ENCODE measurements at places on chromosomes 7 and 10.

DNA sequence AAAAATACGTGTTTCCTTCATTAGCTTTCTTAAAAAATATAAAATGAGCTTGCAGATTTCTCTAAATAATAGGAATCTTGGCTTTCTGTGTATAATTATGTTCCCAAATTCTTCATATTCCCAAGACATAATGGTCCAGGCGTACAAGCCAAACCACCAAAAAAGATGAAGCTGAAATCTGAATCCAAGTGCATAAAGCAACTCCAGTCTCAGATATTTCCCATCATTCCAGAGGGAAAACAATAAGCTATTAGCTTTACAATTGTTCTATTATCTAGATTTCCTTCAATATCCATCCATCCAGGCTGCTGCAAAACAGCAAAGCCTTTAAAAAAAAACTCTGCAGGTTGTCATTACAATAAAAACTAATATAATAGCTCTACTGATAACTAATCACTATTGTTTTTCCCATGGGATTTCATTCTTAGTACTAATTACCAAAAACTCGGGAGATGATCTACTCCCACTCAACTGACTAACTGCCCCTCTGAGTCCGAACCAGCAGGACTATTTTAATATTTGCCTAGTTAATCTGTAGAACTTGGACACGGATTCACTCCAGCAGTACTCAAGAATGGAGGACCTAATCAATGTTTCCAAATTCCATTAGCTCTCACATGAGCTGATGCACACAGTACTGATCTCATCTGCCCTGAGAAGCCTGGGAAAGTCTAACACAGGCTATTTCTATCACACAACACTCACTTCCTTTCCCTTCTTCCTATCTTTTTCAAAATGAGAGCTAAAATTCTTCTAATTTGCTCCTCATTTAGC is 108.9 kb upstream of the ASAH2 start:
- DNase-seq: no peak
- H3K27me3 ChIP-seq: no peaks in the 10 kb centered on the region
- no peak overlapping the region for H3K4me3 ChIP-seq

DNA sequence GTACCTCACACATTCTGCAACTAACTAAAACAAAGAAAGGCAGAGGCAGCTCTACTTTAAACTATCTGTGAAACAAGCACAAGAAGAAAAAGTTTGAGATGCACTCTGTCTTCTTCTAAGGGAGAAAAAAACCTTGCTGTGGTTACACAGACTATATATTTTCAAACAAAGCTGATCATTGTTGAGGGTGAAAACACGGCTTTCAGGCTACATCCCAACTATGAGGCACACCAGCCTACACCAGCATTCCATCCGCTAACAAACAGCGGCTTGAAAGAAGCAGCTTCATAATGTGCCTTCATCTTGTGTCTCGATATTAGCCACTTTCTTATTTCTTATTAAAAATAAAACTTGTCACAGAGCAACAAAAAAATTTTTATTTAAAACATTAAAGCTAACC is 79.1 kb downstream of the USP6NL start:
- H3K27me3 ChIP-seq: no peaks in the 10 kb centered on the region
- no peak for DNase-seq
- H3K36me3 ChIP-seq: no peaks in the 10 kb centered on the region
- no peak overlapping the region for H3K27ac ChIP-seq
- no peak overlapping the region for H3K4me3 ChIP-seq

DNA sequence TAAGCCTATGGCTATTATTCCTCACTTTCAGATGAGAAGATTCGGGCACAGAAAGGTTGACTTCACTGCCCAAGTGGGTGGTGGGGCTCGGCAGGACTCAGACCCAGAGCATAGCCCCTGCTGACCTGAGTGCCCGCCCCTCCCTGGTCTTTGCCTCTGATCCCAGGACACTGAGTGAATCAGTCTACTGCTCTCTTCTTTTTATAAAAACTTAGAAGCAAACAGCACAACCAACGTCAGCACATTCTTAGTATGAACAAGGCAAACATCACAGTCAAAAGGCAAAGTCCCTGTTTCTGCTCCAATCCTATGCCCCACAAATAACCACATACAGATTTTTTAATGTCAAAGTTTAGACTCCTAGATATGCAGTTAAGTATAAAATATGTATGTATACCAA is 237.8 kb downstream of the ZMYND11 start:
- H3K4me1 ChIP-seq: peaks cover 6% of the 10 kb centered on the region
- no peak overlapping the region for H3K27ac ChIP-seq
- DNase-seq: no peak
- no peaks in the 10 kb centered on the region for H3K27me3 ChIP-seq
- no peaks in the 10 kb centered on the region for H3K36me3 ChIP-seq

GRCh38 chr7:2425749-2426148 is 22.3 kb downstream of the CHST12 start:
- H3K4me3 ChIP-seq: no peak overlapping the region
- H3K27ac ChIP-seq: no peak overlapping the region
- peaks cover 1% of the 10 kb centered on the region for H3K36me3 ChIP-seq
- H3K27me3 ChIP-seq: no peaks in the 10 kb centered on the region

DNA sequence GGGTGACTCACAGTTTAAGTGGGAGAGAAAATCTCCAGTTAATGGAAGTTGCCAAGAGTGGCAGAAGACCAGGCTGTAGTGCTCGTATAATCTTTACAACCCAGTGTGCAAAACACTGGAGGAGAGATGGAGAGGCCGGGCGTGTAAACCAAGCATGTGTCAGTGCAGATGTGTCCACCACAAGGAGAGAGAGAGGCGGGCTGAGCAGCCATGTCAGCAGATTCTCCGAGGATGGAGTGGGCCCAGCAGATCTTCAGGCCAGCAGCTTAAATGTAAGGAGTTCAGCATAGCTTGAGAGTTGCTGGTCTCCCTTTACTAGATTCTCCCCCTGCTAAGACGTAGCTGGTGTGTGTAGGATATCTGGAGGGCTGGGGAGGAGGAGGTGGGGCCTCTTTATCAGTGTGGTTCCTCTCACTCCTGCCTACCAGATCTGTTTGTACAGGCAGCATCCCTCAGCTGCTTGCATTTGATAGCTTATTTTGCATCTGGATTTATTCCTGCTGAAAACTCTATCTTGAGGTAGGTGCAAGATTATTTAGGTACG is 13.7 kb downstream of the BPGM start:
- H3K4me1 ChIP-seq: peaks cover 12% of the 10 kb centered on the region
- no peak overlapping the region for H3K27ac ChIP-seq
- no peak overlapping the region for H3K4me3 ChIP-seq
- H3K27me3 ChIP-seq: no peaks in the 10 kb centered on the region

DNA sequence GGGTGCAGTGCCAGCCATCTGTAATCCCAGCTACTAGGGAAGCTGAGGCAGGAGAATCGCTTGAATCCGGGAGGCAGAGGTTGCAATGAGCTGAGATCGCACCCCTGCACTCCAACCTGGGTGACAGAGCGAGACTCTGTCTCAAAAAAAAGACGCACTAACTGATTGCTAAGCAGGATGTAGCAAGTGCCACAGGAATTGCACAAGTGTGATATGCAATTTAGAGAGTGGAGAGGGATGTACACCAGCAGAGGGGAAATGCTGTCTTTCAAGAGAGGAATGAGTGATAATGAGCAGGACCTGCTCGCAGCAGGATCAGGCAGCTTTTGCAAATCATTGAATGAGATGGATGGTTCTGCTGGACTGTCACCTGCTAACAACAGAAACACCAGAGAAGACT is 13.3 kb upstream of the SLC16A12 start:
- H3K27me3 ChIP-seq: peaks cover 6% of the 10 kb centered on the region
- no peak overlapping the region for H3K27ac ChIP-seq
- H3K4me3 ChIP-seq: no peak overlapping the region
- no peak for DNase-seq
- no peaks in the 10 kb centered on the region for H3K36me3 ChIP-seq

DNA sequence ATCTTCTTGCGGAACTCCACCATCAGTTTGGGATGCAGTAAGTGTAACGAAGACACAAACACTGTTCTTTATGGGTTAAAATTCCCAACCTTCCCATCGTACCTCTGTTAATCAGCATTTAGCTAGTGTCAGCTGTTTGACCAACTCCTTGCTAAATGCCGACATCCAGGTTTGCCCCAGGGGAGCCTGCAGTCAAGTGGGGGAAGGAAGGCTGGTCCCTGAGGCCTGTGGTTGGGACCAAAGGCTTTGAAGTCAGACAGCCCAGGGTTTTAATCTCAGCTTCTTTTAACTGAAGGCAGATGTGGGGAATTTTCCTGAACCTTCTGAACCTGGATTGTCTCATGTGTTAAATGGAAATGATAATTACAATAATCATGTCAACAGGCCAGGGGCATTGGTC is 443.7 kb downstream of the GLRX3 start:
- H3K27ac ChIP-seq: no peak overlapping the region
- H3K27me3 ChIP-seq: peaks cover 3% of the 10 kb centered on the region
- H3K4me3 ChIP-seq: no peak overlapping the region
- no peak for DNase-seq
- H3K36me3 ChIP-seq: no peaks in the 10 kb centered on the region
- H3K4me1 ChIP-seq: no peaks in the 10 kb centered on the region

DNA sequence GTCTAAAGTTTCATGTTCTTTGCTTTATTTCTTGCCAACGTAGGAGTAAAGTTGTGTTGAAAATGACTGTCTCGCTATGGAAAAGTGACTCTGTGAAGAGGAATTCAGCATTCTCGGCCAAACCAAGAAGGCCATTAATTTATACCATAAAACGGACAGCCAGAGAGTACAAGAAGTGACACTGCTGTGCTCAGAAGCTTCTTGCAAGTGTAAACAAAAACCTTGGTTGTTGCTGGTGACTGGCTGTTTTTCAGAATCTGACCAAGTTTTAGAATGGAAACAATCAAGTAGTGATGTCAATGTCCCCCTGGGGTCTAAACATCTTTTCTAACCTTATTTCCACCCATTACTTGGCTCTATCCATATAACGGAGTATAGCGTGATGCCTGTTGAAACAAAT is 201.9 kb downstream of the INHBA start:
- H3K27ac ChIP-seq: no peak overlapping the region
- H3K36me3 ChIP-seq: no peaks in the 10 kb centered on the region
- DNase-seq: no peak

GRCh38 chr7:88539518-88539917 is 220.0 kb upstream of the ZNF804B start:
- no peak overlapping the region for H3K27ac ChIP-seq
- no peaks in the 10 kb centered on the region for H3K4me1 ChIP-seq
- no peaks in the 10 kb centered on the region for H3K36me3 ChIP-seq
- DNase-seq: no peak
- H3K27me3 ChIP-seq: no peaks in the 10 kb centered on the region

- no peaks in the 10 kb centered on the region for H3K36me3 ChIP-seq
- no peak overlapping the region for H3K4me3 ChIP-seq
- peaks cover 3% of the 10 kb centered on the region for H3K4me1 ChIP-seq
These were observed 8.3 kb upstream of the ASZ1 start for GRCh38 chr7:117435475-117436043.

GRCh38 chr10:33129996-33130386 is 172.0 kb upstream of the ITGB1 start:
- H3K36me3 ChIP-seq: no peaks in the 10 kb centered on the region
- H3K27me3 ChIP-seq: peaks cover 2% of the 10 kb centered on the region
- no peak overlapping the region for H3K4me3 ChIP-seq
- DNase-seq: no peak
- H3K4me1 ChIP-seq: peaks cover 89% of the 10 kb centered on the region
- no peak overlapping the region for H3K27ac ChIP-seq

DNA sequence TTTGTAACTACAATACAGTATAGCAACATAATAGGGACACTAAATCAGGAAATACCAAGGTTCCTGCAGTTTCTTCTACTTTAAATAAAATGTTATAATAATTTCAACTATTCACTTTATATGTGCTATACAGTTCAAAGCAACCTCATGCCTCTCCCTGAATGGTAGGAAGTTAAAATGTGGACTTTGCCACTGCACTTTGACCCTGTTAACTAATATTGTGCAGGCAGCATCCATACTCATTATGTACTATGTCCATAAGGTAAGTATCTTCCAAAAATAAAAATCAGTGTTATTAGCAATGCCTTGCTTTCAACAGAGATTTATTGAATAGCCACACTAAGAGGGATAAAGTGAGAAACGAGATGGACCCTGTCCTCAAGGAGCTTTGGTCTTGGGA is 4.8 kb downstream of the STEAP4 start:
- no peak for DNase-seq
- H3K4me3 ChIP-seq: no peak overlapping the region
- peaks cover 2% of the 10 kb centered on the region for H3K4me1 ChIP-seq
- no peaks in the 10 kb centered on the region for H3K36me3 ChIP-seq
- H3K27me3 ChIP-seq: peaks cover 24% of the 10 kb centered on the region

GRCh38 chr7:81331061-81332018 is 412.5 kb upstream of the SEMA3C start:
- DNase-seq: no peak
- no peaks in the 10 kb centered on the region for H3K27me3 ChIP-seq
- no peaks in the 10 kb centered on the region for H3K36me3 ChIP-seq

GRCh38 chr10:28668363-28669226 is 8.7 kb upstream of the BAMBI start:
- peaks cover 72% of the 10 kb centered on the region for H3K27me3 ChIP-seq
- H3K27ac ChIP-seq: no peak overlapping the region
- peak; percentile 55 for DNase-seq
- no peaks in the 10 kb centered on the region for H3K36me3 ChIP-seq
- H3K4me3 ChIP-seq: peak overlapping the region; percentile 73

DNA sequence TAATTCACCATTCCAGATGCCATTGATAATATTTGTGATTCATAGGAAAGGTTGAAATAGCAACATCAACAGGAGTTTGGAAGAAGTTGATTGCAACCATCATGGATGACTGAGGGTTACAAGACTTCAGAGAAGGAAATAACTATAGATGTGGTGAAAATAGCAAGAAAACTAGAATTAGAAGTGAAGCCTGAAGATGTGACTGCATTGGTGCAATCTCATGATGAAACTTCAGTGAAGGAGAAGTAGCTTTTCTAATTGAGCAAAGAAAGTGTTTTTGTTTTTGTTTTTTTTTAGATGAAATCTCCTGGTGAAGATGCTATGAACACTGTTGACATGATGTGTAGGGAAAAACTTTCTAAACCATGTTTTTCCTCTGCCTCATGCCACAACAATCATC is 18.7 kb upstream of the CD36 start:
- no peaks in the 10 kb centered on the region for H3K36me3 ChIP-seq
- no peak overlapping the region for H3K4me3 ChIP-seq
- no peak overlapping the region for H3K27ac ChIP-seq
- no peak for DNase-seq

DNA sequence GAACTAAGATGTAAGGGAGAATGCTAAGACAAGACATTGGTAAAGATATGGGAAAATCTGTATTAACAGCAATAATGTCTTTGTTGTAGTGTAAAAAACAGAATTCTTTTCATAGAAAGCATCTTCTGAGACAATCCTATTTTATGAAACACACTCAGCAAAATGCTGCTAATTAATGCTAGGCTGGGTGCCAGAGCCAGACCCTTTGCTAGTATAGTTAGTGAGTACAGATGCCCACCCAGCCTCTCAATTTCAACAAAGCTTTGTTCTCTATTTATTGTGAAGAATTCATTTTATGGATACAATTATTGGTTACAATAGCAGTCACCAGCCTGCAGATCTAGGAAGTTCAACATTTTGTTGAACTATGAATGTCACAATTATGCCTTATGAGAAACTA is 131.0 kb downstream of the SEM1 start:
- H3K4me3 ChIP-seq: no peak overlapping the region
- no peaks in the 10 kb centered on the region for H3K36me3 ChIP-seq
- no peak for DNase-seq
- no peaks in the 10 kb centered on the region for H3K4me1 ChIP-seq

- peaks cover 2% of the 10 kb centered on the region for H3K27me3 ChIP-seq
- peaks cover 34% of the 10 kb centered on the region for H3K4me1 ChIP-seq
These were observed 25.2 kb upstream of the OTUD1 start for GRCh38 chr10:23413629-23414089.

- H3K27ac ChIP-seq: peak overlapping the region; percentile 51
- peaks cover 69% of the 10 kb centered on the region for H3K4me1 ChIP-seq
- H3K4me3 ChIP-seq: no peak overlapping the region
- H3K27me3 ChIP-seq: no peaks in the 10 kb centered on the region
These were observed 30.1 kb downstream of the OSBPL3 start for GRCh38 chr7:24949884-24950283.
